Hematopoietic multipotent progenitor cell (in vitro differentiated cells): ENCODE measurements at places on chromosomes 5 and 9. TPM values are rescaled to one million over a fixed set of nuclear protein-coding genes. Genes with fewer than 3 reads are reported as not detected.

SLCO6A1 gene
- total RNA-seq: not detected

DNA sequence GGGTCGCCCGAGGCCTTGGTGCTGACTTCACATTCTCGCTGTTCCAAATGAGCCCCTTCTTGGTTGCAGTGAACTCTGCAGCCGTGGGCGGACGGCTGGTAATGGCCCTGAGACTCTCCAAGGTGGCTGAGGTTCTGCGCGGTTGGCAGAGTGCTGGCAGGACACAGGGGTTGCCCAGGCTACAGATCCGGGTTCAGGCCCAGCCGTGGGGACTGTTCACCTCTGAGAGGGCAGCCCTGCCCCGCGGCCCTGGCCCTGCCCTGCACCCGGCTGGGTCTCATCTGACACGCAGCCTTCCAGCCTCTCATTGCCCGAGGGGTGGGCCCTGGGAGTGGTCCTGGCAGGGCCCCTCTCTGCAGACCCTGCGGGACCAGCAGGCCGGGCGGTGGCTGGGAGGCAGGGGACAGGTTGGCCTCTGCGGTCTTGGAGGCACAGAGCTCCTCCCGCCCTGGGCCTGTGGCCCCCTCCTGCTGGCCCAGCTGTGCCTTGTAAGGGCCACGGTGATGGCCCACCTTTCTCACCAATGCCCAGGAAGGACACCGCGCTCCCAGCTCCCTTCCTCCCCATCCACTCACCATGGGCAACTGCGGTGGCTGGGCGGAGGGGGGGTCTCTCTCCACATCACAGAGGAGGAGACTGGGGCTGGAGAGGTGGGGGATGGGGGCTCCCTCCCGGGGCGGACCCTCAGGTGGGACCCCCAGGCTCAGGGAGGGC, 51.6 kb downstream of the AHRR start:
- no peak for DNase-seq

IFNA2 gene
- not detected for total RNA-seq

GRCh38 chr9:116643691-116644090, 43.4 kb upstream of the TRIM32 start:
- DNase-seq: no peak

DNA sequence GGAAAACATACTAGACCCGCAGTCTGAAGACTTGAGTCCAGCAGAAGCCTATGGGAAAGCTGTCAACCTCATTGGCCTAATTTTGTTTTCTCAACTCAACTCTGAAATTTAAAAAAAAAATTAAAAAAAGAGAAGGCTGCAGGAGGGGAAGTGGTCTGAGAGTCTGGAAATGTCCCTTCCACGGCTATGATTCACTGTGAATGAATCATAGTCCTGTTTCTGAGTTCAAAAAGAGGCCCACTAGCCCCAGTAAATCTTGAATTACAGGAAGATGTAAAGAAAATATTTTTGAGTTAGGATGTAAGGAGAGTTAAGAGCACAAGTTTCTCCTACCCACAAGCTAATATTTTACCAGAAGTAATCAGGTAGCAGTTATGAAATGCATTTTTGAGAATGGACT, 565.5 kb upstream of the DMAC1 start:
- peak; percentile 48 for DNase-seq

DNA sequence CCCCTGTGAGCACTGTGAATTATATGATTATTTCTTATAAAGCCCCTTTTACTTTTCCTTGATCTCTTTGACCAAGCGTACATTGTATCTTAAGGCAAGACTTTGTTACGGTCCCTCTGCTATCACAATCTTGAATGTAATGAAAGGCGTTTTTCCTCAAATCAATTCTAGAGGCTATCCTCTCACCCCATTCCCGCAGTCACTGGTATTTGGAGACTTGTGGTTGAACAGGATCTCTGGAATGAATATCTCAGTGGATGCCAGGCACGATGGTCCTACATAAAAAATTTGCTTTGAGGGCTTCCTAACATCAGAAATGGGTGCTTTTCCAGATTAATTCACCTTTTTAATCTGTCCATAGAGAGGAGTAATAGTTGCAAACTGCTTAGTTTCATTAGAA, 151.4 kb upstream of the PAPPA start:
- no peak for DNase-seq

- DNase-seq: no peak
Observed at GRCh38 chr5:151012862-151013261, 7.5 kb upstream of the GPX3 start.

DNA sequence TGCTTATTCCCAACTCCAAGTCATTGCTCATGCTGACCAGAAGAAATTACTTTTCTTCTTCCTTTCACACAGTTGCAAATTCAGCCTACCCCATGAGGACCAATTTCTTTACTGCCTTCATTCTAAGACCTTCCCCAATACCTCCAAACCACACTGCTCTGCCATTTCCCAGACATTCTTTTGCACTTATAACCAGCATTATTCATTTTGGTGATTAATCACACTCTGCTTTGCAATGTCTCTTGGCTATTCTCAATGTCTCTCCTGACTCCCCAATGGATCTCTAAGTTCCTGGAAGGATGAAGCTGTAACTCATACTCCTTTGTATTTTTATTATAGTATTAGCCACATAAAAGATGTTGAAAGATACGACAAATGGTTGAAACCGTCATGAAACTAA, 105.7 kb upstream of the RANBP3L start:
- DNase-seq: no peak

STOML2 gene
- 153 TPM for total RNA-seq

GRCh38 chr5:52920929-52921328, 68.2 kb upstream of the ITGA2 start:
- DNase-seq: no peak

TTC16 gene
- under 0.01 TPM for total RNA-seq

DNA sequence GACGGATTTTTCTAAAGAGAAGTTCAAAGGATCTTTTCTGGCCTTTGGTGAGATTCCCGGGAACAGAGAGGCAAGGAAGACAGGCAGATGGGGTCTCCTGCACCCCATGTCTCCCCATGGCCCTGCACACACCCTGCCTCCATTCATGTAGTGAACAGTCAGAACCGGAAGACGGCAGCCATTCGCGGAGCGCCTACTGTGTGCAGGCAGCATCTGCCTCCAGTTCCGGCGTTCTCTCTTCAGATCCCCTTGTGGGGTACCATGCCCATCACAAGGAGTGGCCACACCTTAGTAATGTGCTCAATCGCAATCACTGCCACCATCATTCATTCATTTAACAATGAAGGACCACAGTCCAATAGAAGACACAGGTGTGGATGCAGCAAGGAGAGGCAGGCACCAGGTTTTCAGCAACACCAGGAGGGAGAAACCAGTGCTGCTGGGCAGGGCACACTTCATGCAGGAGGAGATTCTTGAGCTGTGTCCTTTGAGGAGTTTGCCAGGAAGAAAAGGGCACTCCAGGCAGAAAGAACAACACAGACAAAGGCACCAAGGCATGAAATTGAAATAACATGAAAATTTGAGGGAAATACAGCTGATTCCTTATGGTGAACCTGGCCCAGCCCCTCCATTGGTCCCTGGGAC, 171.5 kb upstream of the PHYKPL start:
- DNase-seq: no peak

LCN12 gene
- total RNA-seq: 0.54 TPM

DHX29 gene
- total RNA-seq: 5.9 TPM

- no peak for DNase-seq
Observed at GRCh38 chr5:89597878-89598277, 714.9 kb upstream of the MEF2C start.

- no peak for DNase-seq
Observed at GRCh38 chr5:154970759-154971158, 29.9 kb downstream of the MRPL22 start.

IL13 gene
- total RNA-seq: under 0.01 TPM

INSYN2B gene
- total RNA-seq: not detected

- DNase-seq: no peak
Observed at GRCh38 chr5:154676508-154676907, 78.7 kb upstream of the LARP1 start.

GRCh38 chr5:6365977-6366590, 12.3 kb downstream of the MED10 start:
- peak; percentile 44 for DNase-seq

- no peak for DNase-seq
Observed at GRCh38 chr5:6541256-6542013, 91.4 kb downstream of the NSUN2 start.

CMYA5 gene
- total RNA-seq: 0.27 TPM

DNA sequence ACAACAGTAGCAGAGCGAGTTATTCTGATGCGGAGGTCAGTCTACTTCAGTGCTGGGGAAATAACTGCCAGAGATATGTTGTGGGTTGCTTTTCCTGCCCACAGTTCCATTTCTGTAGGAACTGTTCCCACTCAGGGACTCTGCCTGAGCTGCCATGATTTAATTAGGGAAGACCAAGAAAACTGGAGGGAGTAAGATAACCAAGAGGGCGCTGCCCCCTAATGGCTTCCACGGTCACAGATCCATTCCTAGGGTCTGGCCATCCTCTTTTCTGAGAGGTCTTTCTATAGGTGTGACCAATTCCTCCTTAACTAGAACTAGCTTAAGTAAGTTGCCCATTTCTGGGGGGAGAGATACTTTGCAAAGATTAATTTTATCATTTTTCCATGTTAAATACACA, 125.9 kb downstream of the APBA1 start:
- DNase-seq: no peak

GRCh38 chr5:68618501-68618900, 402.9 kb downstream of the PIK3R1 start:
- DNase-seq: no peak

GRPEL2 gene
- 4.0 TPM for total RNA-seq

- no peak for DNase-seq
Observed at GRCh38 chr9:21557428-21557768, 75.3 kb upstream of the IFNE start.

- no peak for DNase-seq
Observed at GRCh38 chr5:78823196-78823595, 161.9 kb downstream of the ARSB start.

DNA sequence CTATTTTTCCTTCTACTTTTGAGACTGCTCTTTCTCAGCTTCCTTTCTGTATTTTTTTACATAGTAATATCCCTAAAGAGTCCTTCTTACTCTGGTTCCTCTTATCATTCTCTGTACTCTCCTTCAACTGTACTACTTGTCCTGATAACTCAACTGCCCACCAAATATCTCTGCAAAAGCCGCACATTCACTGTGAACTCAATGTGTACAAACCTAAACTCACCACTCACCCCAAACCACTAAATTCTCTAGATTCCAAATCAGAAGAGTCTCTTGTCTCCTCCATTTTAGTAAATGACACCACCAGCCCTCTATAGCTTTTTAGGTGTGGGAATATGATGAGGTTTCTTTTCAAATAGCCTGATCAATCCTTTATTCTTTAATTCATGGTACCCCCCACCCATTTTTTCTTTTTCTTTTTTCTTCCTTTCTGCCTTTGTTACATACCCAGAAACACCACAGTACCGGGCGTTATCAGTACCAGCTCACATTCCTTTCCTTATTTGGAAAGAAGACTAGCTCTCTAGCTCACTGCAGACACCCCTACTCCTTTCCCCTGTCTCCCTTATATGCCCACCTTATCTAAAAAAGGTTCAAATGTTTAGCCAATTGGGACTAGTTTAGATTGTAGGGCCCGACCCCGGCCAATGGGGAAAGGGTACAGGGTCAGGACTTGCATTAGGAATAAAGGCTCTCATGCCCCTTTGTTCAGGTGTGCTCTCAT, 63.1 kb upstream of the RANBP6 start:
- DNase-seq: no peak

CYLC2 gene
- not detected for total RNA-seq

DNA sequence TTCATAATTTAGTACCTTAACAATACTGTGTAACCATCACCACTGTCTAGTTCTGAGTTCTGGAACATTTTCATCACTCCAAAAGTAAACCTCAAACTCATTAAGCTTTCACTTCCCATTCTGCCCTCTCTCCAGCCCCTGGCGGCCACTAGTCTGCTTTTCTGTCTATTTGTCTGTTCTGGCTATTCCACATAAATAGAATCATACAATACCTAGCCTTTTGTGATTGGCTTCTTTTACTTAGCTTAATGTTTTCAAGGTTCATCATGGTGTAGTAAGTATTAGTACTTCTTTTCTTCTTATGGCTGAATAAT, 138.7 kb downstream of the RAPGEF6 start:
- DNase-seq: no peak

DNA sequence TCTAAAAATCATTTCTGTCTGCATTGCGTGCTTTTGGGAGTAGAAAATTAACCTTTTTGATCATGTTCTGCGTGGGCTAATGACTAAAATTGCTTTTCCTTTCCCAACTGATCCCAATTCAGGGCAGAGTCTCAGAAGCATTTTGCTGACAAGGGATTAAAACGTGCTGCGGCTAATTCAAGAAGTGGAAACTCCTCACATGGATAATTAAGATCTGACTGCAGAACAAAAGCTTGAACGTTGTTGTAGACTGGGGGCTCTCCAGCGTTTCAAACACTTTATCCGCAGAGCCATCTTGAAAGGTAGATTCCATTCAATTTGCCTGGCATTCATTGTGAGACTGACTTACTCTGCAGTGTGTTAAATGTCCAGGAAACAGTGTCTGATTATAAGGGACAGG, 485.3 kb upstream of the DMAC1 start:
- no peak for DNase-seq
